ENCODE measurements at places on chromosomes 2 and 18.

DNA sequence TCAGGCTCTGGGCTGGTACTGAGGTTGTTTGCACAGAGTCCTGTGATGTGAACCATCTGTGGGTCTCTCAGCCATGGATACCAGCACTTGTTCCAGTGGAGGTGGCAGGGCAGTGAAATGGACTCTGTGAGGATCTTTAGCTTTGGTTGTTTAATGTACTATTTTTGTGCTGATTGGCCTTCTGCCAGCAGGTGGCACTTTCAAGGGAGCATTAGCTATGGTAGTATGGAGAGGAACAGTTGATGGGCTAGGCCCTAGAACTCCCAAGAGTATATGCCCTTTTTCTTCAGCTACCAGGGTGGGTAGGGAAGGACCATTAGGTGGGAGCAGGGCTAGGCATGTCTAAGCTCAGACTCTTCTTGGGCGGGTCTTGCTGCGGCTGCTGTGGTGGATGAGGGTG is 257.0 kb upstream of the GYPC start:
- no peak for DNase-seq

- DNase-seq, result no peak
These were observed 102.8 kb upstream of the PPP1CB start for GRCh38 chr2:28648671-28649395.

DNA sequence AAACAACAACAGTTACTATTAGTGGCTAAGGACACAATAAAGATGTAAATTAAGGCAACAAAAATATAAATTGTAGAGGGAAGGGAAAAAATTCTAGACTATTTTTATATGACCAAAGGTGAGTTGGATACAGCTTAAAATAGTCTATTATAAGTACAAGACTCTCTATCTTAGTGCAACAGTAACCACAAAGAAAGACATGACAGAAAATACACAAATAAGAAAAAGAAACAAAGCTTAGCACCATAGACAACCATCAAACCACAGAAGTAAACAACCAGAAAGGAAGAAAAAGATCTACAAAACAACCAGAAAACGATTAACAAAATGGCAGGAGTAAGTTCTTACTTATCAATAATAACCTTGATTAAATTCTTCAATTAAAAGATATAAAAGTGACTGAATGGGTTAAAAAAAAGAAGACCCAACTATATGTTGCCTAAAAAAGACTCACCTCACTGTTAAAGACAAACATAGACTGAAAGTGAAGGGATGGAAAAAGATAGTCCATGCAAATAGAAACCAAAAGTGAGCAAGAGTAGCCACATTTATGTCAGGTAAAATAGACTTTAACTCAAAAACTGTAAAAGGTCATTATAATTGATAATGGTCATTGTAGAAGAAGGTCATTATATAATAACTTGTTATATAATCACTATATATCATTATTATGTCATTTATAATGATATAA is 62.5 kb downstream of the USP40 start:
- DNase-seq, result no peak

- DNase-seq, result peak; percentile 5
These were observed 31.4 kb upstream of the YPEL5 start for GRCh38 chr2:30115141-30115980.

GRCh38 chr2:119371111-119371510 is 4.3 kb downstream of the DBI start:
- DNase-seq, result peak; percentile 72

DNA sequence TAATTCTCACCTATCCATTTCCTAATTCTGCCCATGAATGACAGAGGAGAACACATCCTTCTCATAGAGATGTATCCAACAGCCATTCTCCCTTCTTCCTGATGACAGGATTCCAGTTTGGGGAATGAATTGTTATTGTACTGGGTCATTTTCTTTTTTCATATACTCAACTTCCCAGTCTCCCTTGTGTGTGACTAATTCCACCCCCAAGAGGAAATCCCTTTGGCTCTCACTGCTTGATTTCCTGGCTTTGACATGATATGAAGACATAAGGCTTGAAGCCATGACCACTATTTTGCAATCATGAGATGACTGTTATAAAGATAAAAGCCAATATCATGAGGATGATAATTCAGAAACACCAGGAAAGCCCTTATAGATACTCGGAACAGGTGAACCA is 384.7 kb upstream of the ACVR2A start:
- DNase-seq, result no peak

DNA sequence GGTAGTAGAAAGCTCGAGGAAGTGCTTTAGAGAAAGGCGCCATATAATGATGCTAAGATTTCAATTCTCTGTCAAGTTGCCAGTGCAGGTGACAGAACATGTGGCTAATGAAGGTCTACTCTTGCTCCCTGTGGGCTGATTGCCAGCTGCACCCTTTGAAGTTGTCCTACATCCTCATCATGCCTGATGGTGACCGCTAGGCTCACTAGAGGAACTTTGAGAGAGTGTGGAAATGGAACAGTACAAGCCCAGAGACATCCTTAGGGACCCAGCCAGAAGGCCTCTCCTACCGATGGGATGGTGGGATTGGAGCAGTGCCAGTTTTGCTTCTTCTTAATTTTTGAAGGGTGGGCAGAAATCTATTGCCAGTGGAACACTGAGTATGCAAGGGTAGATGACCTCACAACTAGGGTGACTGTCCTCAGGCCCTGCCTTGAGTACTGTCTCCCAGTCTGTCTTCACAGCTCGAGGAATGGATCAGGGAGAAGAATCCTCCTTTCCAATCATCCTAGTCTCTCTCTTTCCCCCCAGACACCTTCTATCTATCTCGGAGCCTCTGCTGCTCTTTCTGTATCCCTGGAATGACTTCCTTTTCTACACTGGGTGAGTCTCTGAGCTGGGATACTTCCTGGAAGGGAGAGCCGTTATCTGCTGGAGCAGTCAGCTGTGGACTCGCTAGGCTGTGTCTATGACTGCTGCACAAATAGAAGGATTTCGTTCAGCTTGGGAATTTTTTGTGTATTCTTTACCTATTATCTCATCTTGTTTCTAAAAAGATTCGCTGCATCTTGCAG is 33.5 kb downstream of the LGALSL start:
- no peak for DNase-seq

DNA sequence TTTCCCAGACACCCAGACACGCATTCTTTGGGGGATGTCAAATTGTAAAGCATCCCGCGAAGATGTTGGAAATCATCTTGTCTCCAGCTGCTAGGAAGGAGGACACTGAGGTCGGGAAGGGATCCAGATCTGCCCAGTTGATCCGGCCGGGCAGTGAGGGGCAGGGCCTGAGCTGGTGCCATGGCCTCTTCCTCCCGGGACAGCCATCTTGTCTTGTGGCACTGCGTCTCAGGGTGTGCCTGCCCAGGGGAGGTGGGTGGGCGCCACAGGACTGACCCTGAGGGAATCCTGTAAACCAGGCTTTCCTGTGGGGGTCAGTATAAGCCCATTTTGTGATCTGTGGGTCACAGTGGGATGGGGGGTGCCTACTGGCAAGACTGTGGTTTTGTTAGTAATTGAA is 10.1 kb downstream of the TRAF3IP1 start:
- DNase-seq, result no peak

GRCh38 chr18:73688851-73689711 is 458.6 kb downstream of the FBXO15 start:
- no peak for DNase-seq
